AG08396 (cell line): ENCODE measurements at places on chromosomes 4 and X.

DNA sequence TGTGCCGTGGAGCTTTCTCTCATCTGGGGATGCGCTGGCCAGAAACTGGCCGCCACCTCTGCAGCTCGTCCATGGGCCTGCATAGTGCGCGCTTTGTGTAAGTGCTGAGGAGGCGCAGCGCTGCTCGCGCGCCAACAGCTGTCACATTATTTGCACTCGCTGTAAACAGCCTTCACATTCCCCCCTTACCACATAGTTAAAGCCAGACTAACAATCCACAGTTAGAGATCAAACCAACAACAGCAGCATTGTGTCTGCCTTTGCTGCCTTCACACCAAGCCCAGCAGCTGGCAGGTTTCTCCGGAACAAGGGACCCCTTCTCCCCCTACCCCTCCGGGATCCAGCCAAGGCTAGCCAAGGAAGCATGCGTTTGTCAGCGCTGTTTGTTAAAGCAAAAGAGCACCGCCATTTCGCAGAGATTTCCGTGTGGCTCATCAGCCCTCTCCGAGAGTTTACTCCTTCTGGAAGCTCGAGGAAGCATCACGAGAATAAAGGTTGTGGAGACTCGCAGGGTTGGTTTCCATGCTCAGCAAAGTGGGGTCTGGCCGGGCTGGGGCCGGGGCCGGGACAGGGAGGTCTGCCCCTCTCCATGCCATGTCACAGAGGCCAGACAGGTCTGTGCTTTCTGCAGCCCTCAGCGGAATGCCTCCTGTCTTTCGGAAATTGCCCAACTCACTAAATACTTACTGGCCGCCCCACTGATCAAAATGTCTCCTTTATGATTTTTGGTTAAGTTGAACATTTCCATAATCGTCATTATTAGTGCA is 11.0 kb downstream of the BCOR start:
- DNase-seq: no peak

- DNase-seq: no peak
Measured at GRCh38 chr4:89356086-89356485, 48.5 kb upstream of the GPRIN3 start.

DNA sequence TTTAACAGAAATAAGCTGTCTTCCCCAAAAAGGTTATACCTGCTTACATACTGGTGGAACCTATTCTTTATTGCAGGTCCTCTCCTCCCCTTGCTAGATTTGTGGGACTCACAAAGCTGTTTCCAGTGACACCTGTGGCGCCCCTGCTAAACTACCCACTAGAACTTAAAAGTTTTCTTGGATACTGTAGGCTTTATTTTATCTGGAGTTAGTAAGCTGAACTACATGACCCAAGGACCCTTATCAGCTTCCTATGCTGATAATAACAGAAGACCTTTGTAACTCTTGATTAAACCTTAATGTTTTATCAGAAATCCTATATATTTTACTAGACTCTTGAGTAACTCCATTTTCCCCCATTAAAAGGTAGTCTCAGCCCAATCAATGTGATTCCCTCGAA is 32.3 kb downstream of the CLDN2 start:
- no peak for DNase-seq

GRCh38 chr4:185219551-185220344 is 10.3 kb downstream of the SNX25 start:
- DNase-seq: no peak

DNA sequence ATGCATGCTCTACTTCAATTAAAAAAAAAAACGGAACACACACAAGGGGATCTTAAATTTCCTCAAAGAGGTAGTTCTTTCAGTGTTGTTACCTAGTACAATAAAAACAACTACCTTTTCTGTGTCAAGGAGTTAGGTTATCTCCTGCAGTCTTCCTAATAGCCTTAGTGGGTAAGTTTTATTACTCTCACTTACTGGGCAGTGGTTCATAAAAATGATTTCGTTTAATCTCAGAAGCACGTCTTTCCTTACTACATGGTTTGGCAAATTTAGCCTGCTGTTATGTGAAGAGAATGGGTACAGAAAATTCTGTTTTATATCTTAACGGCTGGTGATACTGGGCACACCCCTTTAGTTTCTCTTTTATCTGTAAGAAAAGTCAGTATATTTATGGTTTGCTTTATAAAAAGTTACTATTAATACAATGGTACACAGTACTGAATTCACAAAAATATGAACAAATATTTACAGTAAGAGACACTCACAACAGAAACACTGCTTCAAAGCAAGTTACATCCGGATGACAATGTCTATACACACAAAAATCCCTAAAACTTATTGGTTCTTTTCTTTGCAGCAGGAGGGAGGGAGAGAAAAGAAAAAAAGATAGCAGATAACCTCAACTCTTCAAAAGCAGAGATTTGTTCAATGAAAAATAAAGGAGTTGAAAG is 8.8 kb downstream of the ADH5 start:
- DNase-seq: no peak
